ENCODE measurements at places on chromosomes 2 and 18.

- peak; percentile 79 for DNase-seq
Measured at GRCh38 chr2:25228848-25229278, 60.5 kb upstream of the POMC start.

GRCh38 chr18:13260935-13261640, 42.5 kb downstream of the LDLRAD4 start:
- no peak for DNase-seq

DNA sequence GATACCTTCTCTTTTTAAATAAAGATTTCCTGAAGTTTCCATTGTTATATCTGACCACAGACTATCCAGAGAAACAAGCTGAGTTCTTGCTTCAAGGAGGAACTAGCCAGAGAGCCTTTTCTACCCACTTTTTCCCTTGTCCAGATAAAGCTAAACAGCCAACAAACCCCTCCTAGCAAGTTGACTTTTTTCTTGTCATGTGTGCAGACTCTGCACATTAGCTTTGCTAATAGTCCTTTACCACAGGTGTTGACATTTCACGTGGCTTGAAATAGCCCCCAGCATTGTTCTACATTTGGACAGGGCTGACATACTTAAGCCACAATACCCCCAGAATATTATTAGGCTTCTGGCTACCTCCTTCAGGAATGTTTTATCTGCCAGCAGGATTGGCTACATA, 40.7 kb downstream of the PCBP1 start:
- DNase-seq = no peak

GRCh38 chr2:201909961-201910361, 103.6 kb downstream of the CDK15 start:
- DNase-seq = no peak

DNA sequence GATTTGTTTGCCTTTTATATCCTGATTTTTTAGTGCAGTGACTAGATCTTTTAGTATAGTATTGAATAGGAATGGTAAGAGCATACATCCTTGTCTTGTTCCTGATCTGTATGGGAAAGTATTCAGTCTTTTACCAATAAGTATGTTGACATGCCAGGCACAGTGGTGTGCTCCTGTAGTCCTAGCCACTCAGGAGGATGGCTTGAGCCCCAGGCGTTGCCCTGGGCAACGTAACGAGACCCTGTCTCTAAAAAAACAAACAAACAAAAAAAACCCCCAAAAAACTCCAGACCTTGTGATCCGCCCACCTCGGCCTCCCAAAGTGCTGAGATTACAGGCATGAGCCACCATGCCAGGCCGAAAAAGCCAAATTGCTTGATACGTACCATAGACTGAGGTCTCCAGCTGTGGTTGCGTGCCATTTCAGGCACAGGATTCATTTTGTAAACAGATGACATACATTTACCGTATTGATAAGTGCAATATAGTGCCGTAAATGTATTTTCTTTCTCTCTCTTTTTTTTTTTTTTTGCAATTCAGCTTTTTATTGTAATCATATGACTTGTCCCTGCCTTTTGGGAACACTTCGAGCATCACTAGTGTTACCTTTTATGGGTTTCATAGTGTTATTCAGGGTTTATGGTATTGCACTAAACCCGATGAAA, 18.5 kb downstream of the BIRC6 start:
- no peak for DNase-seq

DNA sequence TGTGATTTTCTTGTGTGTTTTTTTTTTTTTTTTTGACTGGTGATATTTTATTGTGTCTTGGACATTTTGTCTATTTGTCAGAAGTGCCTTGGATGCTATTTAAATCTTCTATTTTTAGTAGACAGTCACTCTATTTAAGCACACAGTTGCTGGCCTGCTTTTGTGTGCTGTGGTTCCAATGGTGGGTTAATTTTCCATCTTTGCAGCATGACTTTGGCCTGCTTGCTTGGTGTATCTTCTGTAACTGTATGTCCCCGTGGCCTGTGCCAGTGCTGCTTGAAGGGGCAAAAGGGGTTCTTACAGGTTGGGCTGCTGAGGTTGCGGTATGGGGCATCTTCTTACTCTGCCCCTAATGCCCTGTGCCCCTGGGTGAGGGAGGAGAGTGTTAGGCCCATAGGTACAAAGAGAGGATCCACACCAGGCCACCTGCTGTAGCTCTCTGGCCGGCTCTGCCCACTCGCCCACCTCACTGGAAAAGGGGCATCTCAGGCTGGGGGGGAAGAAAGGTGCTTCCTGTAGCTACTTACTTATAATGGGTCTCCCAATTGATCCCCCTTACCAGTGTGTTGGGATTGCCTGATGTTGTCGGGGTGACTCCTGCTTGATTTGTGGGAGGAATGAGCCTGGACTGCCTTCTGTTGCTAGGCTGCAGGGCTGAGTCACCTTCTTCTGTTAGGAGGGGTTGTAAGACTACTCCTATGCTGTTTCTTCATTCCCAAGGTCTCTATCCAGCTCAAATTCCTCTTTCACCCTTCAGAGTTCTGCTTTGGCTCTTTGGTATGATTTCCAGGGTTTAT, 490.0 kb upstream of the HS6ST1 start:
- no peak for DNase-seq

DNA sequence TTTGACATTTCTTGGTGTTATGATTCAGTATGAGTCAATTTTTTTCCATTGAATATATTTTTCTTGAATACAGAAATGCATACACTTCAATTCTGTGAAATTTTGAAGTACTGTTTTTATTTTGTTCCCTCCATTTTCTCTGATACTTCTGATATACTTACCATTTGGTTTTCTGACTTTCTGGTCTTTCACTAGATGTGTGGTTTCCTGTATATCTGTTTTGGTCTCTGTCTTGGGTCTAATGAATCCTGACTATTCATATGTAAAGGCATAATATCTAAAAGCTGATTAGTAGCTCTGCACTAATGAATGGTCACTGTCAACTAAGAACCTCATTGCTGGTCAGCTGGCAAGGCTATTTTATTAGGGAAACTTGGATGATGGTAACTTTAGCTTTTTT, 345.6 kb downstream of the GRB14 start:
- no peak for DNase-seq

GRCh38 chr2:11674983-11675382, 5.0 kb upstream of the NTSR2 start:
- DNase-seq = no peak

DNA sequence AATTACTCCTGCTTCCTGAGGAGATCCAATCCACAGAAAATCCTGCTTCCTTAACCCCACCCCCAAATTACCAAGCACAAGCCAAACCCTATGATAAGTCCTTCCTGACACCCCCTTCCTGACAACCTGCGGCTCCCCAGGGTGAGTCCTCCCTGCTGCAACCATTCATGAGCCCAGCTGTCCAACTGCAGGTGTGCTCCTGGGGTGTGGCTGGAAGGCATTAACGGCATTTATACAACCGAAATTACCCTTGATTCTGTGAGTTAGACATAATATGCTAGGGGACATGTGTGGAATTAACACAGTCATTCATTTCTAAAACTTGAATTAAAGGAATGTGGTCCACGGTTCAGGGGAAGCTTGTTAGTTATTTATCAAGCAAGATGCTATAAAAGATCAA, 119.0 kb upstream of the ALKAL2 start:
- no peak for DNase-seq

DNA sequence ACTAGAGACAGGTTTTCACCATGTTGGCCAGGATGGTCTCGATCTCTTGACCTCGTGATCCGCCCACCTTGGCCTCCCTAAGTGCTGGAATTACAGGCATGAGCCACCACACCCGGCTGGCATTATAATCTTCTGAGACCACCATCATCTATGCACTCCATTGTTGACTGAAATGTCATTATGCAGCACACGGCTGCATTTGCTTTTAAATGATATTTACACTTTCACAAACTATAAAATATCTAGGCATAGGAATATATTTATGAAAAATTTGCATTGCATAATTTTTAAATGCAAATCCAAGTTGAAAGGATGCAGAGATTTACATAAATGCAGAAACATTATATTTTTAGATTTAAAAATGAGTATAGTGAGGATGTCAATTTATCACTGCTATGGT, 30.0 kb upstream of the ANKRD44 start:
- DNase-seq = no peak

- no peak for DNase-seq
Measured at GRCh38 chr18:50518787-50519546, 40.9 kb upstream of the MAPK4 start.

GRCh38 chr2:54360055-54360792, 95.9 kb upstream of the SPTBN1 start:
- DNase-seq = no peak

DNA sequence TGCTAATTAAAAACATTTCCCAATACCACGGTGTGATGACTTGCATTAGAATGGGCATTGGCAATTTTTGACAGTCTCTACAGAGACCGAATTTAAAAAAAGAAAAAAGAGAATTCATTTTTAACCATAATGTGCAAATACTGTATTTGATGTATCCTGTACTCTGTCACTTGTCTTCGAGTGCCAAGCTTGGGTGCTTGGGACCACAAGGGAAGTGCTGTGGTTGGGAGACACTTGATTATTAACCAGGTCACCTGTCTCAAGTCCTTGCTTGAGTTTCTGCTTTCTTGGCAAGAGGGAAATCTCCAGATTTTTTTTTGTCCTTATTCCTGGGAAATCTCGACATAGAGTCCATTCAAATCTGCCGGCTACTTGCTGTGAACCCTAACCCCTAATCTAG, 209.0 kb downstream of the MC4R start:
- no peak for DNase-seq

- DNase-seq = no peak
Measured at GRCh38 chr2:55419233-55419678, 400 bp downstream of the CCDC88A start.

- no peak for DNase-seq
Measured at GRCh38 chr2:96495982-96496629, 9.1 kb downstream of the NEURL3 start.

DNA sequence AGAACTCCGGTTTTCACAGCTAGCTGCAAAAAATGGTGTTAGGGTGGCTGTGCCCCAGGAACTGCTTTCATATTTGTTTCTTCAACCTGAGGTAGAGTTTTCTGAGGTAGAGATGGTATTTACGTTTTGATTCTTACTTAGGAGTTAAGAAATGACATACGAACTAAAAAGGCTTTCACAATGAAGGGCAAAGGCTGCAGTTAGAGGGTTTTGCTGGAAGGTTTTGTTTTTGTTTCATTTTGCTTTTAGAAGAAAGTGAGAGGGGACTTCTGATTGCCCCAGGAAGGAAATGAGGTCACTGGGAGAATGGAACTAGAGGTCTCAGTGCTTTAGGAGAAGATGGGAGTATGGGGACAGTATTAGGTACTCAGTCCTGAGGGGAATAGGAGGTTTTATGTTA, 15.5 kb downstream of the CDCA7 start:
- no peak for DNase-seq

DNA sequence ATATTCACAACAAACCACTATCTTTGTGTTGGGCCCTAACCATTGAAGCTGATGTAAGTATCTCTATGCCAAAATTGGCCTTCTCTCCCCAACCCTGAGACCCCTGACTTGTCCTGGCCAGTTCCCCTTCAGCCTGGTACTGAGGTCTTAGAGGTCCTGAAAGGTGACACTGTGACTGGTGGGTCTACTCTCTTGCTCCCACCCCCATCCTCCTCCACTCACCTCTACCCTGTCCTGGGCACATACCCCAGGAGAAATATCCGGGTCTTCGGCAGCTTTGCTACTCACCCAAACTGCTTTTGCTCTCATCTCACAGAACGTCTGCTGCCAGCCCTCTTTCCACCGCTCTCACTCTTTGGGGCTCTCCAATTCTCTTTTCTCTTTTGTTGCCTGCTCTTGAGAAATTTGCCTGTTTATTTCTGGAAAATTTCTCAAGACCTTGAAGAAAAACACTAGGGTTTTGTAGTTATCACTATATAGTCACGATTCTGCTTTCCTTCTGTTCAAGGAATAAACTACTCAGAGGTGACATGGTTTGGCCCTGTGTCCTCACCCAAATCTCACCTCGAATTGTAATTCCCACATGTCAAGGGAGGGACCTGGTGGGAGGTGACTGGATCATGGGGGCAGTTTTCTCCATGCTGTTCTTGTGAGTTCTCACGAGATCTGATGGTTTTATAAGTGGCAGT, 133.8 kb upstream of the PKDCC start:
- DNase-seq = no peak

DNA sequence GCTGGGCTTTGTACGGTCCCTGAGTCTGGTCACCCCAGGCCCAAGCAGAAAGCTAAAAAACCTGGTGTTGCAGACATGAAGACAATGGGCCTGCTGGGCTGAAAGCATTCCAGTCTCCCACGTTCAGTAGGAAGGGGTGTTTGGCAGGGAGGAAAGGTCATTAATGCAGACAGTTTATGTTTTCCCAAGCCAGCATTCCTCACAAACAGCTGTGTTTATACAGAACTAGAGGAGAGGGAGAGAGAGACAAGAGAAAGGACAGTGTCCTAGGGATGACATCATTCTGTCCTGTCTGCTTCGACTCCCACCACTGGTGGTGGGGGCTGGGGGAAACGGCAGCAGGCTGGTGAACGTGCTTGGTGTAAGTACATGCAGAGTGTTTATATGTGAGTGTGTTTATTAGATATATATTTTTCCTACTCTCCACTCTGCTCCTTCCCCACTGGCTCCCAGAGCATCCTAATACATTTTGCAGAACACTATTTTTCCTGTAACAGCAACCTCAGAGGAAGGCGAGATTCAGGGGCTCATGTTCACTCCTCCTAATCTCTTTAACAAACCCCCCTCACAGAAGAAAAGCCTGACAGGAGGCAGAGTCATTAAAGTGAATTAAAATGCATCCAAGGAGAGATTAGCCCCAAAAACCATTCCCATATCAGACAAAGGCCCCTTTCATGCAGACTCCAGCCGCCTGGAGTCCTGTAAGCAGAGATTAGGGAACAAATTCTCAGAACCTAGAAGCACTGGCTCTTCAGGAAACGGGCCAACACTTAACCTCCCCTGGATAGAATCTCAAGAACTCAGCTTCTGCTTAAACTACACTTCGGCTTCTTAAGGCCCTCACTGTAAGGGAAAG, 380.4 kb downstream of the TNS1 start:
- DNase-seq = peak; percentile 65

- no peak for DNase-seq
Measured at GRCh38 chr2:119823734-119824334, 64.1 kb downstream of the PTPN4 start.

DNA sequence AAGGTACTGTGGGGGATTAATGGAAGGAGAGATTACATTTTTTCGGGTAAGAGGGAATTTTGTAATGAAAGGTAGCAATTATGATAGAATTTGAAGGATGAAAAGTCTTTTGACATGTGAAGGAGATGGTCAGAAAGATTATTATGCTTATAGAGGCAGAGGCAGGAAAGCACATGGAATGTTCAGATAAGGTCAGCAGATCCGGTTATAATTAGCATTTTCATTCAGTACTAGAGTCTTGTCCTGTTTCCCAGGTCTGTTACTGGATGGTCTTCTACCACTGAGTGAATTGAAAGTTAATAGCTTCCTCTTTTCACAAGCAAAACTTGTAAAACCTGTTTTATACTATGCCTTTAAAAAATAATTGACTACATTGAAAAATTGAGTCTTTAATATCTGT, 116.9 kb downstream of the PHLPP1 start:
- no peak for DNase-seq
